ENCODE measurements at places on chromosomes 1 and 21.

GRCh38 chr1:107535091-107535490, 394.3 kb downstream of the NTNG1 start:
- DNase-seq = no peak

- no peak for DNase-seq
These were observed 475 bp upstream of the TDRD10 start for GRCh38 chr1:154501423-154502065.

DNA sequence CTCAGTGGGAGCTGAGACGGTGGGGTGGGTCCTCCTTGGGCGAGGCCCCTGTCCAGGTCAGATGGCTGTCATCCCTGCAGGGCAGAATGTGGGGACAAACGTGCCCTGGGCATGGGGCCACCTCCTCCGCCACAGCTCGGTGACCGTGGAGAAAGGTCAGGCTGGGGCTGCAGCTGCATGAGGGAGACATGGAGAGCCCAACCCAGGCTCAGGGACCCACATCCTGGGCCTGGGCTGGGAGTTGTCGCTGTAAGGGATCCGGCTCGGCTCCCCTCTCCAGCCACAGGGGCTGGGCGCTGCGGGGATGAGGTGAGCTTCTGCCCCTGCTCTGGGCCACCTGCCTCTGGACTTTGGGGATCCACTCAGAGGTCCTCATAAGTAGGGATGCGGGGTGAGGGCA, 518 bp upstream of the PLCH2 start:
- DNase-seq = no peak

GRCh38 chr21:45326169-45326851, 38.6 kb upstream of the POFUT2 start:
- no peak for DNase-seq

DNA sequence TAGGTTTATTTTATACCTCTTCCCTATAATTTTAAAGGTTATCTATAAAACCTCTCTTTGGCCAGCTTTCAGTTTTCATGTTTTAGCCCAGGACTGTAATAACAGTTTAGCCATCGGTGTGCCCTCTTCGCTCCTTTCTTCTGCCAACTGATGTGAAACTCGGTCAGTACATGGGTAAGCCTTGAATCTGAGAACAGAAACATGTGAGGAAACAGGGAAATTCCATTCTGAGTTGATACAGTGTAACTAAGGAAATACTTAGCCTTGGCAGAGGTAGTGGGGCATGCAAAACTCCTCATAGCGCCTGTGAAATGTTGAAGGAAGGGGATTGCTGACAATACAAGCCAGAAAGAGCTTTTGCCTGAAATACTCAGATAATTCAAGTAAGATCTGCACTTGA, 465.2 kb downstream of the NCAM2 start:
- DNase-seq = no peak

- no peak for DNase-seq
These were observed 28.9 kb upstream of the CD101 start for GRCh38 chr1:116972674-116973030.

- no peak for DNase-seq
These were observed 234.9 kb upstream of the VAMP3 start for GRCh38 chr1:7535934-7536878.

- DNase-seq = no peak
These were observed 69.9 kb upstream of the GCLM start for GRCh38 chr1:93979040-93979717.

DNA sequence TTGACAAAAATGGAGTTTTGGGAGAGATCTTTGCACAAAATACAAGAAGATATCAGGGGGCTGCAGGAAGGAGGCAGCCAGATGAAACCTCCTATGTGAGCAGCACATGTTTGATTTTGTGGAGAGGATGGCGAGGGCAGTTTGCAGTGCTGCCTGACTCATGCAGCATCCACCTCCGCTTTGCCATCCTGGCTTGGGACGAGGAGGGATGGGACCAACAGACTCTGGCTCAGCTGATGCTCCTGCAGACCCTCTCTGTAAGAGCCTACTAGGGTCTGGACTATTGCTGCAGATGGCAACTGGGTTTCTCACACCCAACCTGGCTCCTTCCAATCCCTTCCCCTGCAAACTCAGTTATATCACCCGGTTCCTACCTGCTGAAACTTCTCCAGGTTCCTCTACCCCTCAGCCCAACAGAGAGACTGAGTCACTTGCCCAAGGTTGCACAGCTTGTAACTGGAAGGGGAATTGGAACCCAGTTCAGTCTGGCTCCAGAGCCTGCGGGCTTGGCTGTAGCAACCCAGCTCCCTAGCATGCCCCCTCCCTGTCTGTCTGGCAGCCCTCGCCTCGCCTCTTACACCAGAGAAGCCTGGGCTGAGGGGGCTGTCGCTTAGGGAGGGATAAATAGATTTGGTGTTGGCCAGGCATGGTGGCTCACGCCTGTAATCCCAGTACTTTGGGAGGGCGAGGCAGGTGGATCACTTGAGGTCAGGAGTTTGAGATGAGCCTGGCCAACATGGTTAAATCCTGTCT, 205.8 kb downstream of the PTPRU start:
- DNase-seq = no peak

DNA sequence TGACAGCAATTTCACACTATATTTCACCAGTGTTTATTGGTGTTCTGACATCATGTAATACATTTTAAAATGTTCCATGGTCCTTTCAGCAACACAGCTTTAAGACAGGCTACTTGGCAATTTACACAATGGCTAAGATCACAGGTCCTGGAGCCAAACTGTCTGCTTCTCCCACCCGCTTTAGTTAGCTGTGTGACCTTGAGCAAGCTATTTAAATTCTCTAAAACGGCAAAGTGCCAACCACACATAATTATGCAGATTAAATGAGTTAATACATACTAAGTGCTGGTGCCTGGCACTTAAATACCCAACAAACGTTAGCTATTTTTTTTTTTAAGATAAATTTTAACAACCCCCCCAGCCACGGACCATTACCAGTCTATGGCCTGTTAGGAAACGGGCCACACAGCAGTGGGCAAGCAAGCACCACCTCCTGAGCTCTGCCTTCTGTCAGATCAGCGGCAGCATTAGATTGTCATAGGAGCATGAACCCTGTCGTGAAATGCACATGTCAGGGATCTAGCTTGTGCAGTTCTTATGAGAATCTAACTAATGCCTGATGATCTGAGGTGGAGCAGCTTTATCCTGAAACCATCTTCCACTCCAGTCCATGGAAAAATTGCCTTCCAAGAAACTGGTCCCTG, 26.9 kb downstream of the SOD1 start:
- no peak for DNase-seq

GRCh38 chr21:18369115-18369514, 34.5 kb downstream of the TMPRSS15 start:
- no peak for DNase-seq

DNA sequence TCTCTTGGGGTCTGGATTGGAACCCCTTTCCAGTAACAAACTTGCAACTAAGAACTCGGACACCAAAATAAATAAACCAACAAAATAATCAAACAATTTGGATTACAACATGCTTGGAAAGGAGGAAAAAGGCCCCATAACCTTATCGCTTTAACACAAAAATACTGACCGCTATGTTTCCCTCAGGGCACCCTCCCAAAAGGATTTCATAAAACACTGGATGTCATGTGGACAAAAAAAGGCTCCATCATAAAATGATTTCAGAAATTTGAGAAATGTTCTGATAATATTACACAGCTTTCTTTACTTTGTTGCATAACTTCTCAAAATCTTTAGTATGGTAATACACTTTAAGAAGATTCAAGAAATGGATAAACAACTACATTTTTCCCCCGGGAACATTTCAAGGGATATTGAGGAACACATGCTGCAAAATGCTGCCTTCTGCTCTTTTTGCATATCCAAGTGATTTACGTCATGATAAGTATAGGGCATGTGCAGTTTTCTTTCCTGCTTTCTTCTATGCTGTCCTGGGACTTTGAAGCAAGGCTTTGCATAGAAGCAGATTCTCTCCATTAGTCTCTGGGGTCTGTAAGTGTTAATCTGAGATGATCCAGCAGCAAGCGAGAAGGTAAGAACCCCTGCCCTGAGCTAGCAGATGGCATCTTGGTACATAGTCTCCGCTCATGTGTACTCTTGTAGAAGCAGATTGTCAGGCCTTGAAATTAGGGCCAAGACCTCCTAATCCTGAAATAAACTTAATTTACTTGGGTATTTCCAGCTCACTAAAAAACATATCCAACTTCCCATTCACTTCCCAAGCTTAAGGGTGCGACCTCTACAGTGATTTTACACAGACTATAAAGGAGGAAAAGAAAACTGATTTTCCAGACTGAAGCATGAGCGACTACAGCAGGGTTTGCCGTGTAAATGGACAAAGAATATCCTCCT, 85.5 kb upstream of the KIAA0040 start:
- no peak for DNase-seq

DNA sequence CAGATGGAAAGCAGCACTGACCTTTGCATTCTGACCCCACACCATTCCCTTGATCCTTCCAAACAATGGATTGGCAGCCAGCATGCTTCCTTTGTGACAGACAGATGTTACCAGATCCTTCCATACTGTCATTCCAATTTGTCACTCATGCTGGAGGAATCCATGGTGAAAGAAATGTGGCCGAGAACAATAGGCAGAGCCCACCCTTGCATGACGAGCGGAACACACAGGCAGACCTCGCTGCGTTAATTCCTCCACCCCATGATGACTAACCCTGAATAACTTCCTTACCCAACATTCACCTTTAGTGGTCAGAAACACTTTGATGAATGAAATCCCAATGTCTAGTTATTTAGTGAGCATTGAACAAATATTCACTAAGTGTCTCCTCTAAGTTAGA, 45.1 kb downstream of the PDPN start:
- DNase-seq = no peak

DNA sequence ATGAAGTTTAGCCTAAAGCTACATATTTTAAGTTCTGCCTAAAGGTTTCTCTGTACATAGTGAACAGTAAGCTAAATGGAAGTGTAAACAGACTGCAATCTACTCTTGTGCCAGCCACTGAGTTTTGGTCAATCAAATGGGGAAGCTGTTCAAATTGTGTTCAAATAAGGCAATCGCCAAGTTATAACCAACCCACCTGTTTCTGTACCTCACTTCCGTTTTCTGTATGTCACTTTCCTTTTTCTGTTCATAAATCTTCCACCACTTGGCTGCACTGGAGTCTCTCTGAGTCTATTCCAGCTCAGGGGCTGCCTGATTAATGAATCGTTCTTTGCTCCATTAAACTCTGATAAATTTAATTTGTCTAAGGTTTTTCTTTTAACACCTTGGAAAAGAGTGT, 10.8 kb upstream of the THEM4 start:
- DNase-seq = no peak

- DNase-seq = no peak
These were observed 10.8 kb downstream of the COQ8A start for GRCh38 chr1:226950871-226951270.

DNA sequence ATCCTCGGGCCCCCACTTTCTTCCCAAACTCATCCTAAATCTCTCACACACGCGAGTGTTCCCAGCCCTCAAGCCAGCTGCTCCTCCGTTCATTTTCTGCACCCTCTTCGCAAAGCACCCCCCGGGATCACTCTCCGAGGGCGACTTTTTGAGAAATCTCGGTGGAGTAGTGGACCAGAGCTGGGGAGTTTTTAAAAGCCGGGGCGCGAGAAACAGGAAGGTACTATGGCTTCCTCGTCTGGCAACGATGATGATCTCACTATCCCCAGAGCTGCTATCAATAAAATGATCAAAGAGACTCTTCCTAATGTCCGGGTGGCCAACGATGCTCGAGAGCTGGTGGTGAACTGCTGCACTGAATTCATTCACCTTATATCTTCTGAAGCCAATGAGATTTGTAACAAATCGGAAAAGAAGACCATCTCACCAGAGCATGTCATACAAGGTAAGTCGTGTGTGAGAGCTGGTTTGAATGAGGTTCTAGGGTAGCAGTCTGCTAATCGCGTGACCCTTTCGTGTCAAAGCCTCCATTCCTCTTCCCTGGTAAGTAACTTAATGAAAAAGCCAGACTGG, 800 bp downstream of the DR1 start:
- DNase-seq = no peak

DNA sequence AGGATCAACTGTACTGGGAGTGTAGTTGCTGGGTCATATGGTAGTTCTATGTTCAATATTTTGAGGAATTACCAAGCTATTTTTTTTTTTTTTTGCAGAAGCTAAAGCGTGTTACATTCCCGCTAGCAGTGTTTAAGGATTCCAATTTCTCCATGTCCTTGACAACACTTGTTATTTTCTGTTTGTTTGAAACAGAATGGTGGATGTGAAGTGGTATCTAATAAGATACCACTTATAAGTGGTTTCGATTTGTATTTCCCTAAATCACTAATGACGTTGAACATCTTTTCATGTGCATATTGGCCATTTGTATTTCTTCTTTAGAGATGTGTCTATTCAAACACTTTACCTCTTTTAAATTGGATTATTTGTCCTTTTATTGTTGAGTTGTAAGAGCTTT, 112.2 kb downstream of the DISP1 start:
- DNase-seq = no peak

- DNase-seq = no peak
These were observed 199.0 kb upstream of the DMRTA2 start for GRCh38 chr1:50622259-50622658.

DNA sequence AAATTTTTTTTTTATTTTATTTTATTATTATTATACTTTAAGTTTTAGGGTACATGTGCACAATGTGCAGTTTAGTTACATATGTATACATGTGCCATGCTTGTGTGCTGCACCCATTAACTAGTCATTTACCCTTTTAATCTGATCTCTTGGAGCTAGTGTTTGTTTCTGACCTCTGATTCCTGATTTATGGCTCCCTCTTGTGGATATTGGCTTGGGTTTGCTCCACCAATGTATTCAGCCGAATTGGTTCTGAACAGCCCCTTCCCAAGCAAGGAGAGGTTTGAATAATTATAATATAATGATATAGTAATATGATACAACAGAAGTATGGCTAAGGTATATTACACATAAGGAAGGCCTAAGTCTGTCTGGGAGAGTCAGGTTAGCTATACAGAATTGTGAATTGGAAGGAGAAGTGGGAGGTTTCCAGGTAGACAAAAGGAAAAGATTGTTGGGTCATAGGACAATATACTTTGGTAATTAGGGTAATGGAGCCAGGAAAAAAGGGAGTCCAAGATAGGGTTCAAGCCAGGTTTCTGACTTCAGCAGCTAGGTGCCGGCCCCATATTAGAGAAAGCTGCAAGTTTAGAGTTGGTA, 53.1 kb upstream of the HMCN1 start:
- DNase-seq = no peak

GRCh38 chr1:23561076-23561812, 1.9 kb upstream of the ID3 start:
- no peak for DNase-seq

- DNase-seq = no peak
These were observed 1532.3 kb downstream of the KCNT2 start for GRCh38 chr1:195075973-195076372.

All from esophagus squamous epithelium (tissue), 5 donors.